ENCODE measurements at places on chromosomes 5 and 9.

DNA sequence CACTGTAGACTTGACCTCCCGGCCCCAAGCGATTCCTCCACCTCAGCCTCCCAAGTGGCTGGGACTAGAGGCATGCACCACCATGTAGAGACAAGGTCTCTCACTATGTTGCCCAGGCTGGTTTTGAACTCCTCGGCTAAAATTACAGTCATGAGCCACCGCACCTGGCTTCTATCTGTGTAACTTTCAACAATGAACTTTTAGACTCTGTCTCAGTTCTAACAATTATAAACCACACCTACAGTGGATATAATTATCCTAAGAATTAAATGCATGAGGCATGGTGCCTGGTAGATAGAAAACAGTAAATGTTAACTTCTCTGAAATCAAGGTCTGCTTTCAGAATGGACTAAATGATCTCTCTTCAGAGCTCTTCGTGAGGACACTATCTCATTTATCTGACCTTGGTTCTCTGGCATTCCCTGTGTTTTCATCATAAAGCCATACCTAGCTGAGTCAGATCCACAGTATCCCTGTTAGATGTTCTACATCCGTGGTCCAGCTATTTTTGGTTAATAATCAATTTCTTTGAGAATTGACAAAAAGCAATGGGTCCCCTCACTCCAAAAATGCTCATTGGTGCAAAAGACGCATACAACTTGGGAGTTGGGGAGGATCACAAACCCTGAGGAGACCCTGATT, 7.2 kb downstream of the HAVCR1 start:
- no peak for DNase-seq

DNA sequence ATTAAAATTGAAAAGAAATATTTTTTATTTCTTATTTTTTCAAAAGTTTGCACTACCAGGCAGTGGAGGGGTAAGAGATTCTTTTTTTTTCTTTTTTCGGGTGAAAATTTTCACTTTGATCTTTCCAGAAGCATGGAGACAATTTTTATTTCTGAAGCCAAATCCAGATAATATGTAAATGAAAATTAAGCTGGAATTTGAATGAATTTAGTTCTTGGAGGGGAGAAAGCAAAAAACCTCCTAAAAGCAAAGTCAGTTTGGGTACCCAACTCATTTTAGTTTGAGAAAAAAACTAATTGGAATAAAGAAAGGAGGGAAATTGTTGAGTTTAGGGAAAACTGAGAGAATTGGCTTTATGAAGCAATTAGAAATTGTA, 872 bp downstream of the ZNF618 start:
- no peak for DNase-seq

- peak; percentile 39 for DNase-seq
Observed at GRCh38 chr5:152349683-152350526, 55.2 kb downstream of the NMUR2 start.

- peak; percentile 88 for DNase-seq
Observed at GRCh38 chr5:1737790-1738405, 61.7 kb downstream of the MRPL36 start.

DNA sequence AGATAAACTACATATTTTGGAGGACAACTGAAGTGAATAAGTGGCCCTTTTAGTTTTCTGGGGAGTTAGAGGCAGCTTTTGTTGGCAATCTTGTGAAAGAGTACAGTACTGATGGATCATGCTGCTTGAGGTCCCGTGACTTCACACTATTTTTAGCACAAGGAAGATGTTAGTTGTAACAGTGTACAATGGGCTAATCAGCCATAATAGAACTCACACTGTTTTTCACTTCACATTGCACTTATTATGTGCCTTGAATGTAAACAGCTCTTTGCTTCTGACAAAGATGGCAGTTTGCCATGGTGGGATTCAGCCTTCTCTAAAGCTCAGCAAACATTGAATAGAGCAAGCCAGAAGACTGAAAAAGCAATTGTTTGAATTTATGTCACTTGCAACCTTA, 176.7 kb upstream of the ZNF608 start:
- DNase-seq: no peak

GRCh38 chr5:145027286-145027685, 807.9 kb downstream of the PRELID2 start:
- DNase-seq: no peak

DNA sequence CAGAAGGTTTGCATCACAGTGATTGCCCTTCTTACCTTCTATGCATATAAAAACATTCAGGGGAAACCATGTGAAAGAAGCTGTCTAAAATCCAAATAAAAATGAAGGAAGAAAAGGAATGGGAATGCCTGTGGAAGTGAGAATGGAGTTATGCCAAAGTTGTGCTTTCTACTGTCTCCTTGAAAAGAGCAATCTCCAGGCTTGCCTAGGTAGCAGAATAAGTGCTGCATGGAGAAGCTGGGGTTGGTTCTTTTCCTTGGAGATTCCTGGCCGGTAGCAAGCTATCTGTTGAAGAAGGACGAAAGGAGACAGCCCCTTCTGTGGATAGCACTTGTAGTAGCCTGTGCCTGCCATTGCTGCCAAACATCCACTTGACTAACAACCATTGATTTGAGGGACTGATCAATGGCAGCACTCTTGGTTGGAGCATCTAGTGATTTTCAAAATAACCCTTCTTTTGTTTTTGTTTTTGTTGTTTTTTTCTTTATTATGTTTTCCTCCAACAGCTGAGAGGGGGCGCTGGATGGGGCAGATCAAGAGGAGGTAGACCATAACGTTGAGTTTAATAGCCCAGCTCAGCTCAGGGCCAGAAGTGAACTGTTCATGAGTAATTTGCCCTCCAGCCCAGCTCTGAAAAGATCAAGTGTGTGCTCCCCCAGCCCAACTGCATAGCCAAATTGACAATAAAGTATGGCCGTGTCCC, 1.6 kb downstream of the PLCXD3 start:
- DNase-seq: no peak

DNA sequence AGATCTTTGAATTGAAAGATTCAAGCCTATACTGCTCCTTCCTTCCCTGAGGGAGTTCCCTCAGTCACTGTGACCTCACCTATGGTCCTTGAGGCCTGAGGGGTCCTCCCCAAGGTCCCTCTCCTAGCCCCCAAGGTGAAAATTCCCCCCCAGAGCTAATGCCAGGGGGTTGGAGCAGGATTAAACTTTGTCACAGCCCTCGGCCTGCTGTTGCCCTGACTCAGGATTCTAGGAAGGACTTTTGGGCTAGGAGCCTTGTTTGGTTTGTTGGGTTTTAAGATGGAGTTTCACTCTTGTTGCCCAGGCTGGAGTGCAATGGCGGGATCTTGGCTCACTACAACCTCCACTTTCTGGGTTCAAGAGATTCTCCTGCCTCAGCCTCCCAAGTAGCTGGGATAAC, 123.2 kb downstream of the C5orf15 start:
- DNase-seq: no peak

DNA sequence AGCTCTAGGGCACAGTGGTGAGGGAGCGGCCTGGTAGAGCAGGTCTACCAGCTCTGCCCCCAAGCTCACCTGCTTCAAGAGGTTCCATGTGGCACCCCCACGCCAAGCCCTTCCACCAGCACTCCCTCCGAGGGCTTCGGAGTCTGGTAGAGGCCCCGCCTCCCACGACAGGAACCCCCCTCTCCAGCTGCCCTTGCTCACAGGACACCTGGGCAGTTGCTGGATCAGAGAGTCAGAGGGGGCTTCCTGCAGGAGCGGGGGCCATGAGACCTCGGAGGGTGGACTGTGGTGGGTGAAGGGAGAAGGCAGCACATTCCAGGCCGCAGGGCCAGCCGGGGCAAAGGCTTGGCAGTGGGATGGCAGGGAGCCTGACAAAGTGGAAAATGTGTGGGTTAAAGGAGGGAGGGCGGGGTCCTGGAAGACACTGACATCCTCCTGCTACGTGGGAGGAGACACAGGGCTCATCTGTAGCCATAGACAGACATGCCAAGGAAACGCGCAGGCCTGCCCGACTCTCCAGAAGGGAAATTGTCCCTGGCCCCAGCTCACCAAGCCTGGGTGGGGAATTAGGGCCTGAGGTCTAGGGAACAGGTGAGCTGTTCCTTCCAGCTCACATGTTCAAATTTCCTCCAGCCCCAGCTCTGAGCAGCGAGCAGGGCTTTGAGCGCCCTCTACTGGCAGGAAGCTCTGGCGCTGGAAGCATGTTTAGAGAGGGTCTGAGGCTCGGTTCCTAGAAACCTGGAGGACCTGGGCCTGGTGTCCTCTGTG, 74.2 kb downstream of the NTNG2 start:
- peak; percentile 96 for DNase-seq

DNA sequence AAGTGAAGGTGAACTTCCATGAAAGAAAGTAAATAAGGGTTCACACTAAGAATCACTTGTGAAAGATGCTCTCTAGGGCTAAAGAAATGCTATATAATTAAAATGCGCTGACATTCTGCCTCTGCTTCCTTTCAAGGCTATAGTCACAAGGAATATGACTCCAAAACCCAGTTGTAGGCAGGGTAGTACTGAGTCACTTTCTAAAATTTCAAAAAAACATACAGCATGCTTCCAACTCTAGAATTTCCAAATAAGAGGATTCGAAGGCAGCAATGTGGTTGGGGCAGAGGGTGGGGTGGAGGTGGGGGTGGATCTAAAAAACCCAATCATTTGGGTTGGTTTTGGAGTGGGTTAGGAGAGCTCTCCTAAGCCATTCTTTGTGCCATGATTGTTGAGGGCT, 84.6 kb downstream of the HMHB1 start:
- no peak for DNase-seq

- DNase-seq: no peak
Observed at GRCh38 chr5:174424219-174425053, 299.9 kb upstream of the MSX2 start.

DNA sequence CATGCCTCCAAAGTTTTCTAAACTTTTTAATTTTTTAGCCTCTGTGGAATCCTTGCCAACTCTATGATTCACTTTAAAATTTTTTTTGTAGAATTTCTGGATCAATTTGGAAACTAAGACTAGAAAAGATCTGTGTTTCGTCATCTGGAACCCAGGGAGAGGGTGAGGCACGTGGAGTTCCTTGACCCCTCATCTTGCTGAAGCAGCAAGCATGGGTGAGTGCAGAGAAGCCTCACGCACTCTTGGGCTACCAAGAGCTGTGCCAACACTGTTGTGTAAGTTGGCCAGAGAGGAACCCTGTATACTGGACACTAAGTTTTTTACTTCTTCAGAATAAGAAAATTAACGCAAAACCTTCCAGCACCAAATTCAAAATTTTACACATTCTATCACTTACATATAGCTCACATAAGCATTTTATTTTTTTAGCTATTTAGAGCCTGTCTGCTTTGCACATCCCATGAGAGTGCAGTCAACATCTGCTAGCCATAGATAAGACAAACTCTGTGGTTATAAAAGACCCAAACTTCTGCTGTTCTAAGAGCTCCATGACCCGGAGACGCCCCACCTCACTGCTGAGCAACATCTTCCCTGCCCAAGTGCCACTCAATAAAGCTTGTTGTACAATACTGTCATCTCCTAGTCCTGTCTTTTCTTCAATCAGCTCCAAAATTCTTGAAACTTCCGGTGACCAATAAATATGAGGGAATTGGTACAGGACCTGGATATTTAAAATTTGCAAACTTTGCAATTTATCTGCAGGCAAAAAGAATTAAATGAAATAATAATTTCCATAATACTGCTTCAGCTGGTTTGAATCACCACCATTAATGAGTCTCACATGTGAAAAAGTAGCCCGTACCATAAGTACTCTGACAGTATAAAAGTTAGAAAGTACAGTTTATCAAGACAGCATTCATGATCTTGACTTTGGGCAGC, 69.7 kb upstream of the ADCY2 start:
- no peak for DNase-seq

GRCh38 chr5:170751631-170752030, 31.9 kb upstream of the GABRP start:
- no peak for DNase-seq

DNA sequence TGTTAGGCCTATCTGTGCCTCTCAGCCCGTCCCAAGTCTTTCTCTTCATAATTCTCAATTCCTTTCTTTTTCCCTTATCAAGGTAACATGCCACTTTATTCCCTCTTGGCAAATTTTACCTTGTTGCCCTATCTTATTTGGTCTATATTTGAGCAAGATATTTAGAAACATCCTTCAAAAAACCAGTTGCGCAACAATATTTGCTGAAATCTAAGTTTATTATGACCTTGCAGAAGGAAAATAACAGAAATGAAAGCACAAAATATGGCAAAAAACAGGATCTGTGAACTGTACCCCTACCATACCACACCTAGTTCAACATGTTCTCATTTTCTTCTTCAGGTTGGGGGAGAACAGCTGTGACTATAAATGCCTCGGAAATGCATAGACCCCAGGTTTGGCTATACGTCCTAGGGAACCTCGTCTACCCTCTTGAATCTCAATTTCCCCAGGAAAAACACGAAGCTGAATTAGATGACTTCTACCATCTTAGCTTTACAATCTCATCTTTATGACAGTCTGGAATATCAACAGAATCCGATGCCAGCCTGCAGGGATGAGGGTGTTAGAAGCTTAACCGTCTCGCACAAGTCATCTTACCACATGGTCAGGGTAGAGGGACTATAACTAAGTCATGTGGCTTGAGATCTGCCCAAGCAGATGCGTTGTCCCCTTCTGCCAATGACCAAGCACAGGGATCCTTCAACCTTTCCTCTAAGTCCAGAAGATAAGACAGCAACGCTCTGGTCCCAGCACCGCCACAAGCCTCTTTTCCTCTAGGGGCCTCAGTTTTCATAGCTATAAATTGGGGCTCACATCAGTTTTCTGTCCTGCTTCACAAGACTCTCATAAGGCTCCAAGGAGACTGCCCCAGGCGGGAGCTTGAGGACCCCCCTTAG, 1.3 kb downstream of the LCP2 start:
- no peak for DNase-seq

DNA sequence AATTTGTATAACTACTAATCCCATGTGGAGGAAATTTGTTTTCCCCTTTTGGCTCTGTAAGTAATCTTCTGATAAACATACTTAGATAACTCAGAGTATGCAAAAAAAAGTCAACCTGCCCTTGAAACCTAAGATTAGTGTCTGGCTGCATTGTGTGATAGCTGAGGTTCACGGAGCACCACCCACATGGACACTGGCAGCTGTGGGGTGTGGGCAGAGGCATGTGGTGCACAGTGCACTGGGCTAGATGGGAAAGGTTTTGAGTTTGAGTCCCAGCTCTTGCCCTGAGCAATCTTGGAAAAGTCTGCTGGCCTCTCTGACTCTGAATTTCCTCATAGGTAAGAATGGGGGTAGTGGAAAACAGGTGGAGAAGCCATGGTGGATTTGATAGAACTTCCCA, 75.1 kb downstream of the PLCXD3 start:
- DNase-seq: no peak

GRCh38 chr5:124261848-124262247, 484.6 kb downstream of the ZNF608 start:
- no peak for DNase-seq

- no peak for DNase-seq
Observed at GRCh38 chr5:135729321-135729786, 105.1 kb upstream of the SLC25A48 start.

DNA sequence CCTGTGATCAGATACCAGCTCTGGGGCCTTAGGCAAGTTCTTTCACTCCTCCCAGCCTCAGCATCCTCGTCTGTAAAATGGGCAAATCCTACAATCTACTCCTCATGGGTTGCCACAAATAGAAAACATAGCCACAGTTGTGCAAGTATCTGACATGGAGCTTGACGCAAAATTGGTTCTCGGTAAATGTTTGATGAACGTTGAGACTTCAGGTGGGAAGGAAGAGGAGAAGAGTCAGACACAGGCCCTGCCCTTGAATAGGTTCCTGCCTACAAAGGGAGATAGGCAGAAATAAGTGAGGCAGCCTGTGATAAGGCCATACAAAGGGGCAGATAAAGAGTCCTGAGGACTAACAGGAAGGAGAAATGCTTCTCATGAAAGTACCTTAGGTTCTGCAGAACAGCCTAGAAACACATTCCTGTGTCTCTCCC, 26.1 kb upstream of the CPEB4 start:
- DNase-seq: no peak

- DNase-seq: no peak
Observed at GRCh38 chr5:78776637-78777036, 128.1 kb upstream of the LHFPL2 start.

Data from H7 (cell line).